ENCODE measurements at places on chromosomes 16 and 17.

DNA sequence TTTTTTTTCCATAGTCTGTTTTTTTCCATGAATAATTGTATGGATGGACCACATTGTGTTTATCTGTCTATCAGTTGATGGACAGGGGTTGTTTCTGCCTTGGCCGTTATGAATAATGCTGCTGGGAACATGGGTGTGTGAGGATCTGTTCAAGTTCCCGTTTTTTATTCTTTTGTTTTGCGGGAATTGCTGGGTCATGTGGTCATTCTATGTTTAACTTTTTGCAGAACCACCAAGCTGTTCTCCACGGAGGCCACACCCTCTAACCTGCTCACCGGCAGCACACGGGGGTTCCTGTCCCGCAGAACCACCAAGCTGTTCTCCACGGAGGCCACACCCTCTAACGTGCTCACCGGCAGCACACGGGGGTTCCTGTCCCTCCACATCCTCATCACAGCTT lies 5.9 kb upstream of the MSLN start:
- no peak for DNase-seq

- peak; percentile 86 for DNase-seq
Measured at GRCh38 chr16:85072947-85073346, 39.3 kb downstream of the CIBAR2 start.

DNA sequence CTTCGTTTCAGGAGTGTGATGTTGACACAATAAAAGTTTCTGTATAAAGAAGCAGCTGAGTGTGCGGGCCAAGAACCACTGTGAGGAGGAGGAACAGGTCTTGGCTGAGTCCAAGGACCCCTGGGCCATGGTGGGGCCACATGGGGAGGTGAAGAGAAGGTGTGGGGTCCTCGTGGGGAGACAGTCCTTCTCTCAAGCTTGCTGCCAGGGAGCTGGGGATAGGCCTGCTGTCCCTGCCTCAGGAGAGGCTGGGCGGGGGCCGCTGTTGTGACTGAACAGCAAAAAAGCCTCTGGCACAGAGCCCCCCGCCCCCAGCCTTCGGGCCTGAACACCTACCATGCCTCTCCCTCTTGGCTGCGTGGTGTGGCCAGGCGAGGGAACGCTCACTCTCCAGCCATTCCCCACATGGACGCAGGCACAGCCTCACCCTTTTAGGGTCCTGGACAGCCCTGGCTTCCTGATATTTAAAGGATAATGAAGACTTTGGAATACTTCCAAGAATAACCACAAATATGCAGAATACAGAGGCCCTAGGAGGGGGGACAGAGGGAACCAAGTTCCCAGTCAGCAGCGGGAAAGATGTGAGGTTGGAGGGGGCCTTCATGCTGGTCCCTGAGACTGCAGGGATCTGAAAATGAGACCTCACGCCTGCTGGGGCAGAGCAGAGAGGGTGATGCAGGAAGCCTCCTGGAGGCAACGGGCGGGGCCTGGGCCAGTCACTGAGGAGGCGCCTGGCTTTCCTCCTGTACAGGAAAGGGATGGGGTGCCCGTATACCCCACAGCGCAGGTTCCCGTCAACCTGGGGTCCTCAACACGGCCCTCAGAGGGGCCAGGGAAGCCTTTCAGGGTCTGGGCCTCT lies 100.0 kb upstream of the CREBBP start:
- DNase-seq, result peak; percentile 47

GRCh38 chr16:52526116-52526828 lies 20.7 kb downstream of the TOX3 start:
- DNase-seq, result no peak

DNA sequence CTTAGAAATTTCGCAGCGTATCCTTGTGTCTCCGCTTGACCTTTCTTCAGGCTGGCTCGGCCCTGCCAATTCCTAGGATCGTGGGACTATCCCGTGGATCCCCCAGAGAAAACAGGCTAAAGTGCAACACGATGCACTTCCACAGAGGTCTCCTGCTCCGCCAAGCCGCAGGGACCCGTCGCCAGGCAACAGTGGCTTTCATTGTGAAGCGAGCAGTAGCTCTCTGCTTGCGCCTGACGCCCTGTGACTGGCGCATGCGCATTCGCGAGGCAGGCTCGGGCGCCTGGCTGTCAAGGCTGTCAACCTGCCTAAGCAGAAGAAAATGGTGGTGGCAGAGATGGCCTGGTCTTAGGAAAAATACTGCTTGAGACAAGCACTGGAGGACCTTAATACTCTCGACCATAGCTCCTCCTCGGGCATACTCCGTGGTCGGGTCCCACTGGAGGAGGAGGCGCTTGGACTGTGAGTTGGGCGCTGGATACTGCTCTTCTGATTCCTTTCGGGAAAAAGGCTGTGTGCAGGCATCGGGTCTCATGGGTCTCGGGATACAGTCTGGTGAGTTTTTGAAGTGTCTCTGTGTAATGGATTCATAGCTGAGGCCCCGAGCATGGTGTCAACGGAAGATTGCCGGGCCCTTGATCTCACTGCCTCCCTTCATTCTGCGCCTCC lies 2336.1 kb downstream of the TP53TG3F start:
- no peak for DNase-seq

- DNase-seq, result no peak
Measured at GRCh38 chr17:80992948-80993624, 1.4 kb downstream of the CHMP6 start.

- DNase-seq, result no peak
Measured at GRCh38 chr17:1765576-1765975, 3.7 kb downstream of the SERPINF1 start.

GRCh38 chr17:76039121-76039520 lies 12.0 kb upstream of the EVPL start:
- DNase-seq, result no peak

DNA sequence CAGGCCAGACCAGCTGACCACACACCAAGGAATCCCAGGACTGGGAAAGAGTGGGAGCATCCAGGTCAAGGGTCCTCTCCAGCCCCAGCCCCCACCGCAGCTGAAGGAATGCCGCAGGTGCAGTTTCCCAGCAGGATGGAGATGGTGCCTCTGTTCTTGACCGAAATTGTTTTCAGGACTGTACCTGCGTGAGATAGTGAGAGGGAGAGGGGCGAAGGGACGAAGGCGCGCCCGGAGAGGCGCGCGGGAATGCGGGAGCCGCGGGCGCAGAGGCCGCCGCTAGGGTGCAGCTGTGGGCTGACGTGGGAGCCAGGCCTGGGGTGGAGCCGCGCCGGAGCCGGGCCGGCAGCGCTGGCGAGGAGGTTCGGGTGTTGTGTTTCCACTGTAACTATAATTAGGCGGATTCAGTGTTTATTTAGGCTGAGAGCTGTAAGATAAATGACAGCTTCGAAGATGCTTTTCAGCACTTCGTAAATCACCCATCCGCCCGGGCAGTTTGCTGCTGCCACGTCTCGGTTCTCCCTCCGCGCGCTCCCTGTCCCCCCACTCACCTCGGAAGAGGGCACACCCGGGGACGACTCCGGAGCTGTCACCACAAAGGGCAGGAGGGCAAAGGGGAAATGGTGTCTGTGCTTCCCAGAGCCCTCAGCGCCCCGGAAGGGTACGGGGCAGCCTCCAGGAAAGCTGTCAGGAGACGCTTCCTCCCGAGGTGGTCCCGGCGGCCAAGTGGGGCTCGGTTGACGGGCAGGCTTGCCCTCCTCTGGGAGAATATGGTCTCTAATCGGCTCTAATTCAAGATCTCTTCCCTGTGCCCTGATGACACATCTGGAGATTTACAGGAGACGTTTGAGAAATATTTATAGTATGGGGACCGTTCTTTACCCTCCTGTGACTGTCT lies 38.2 kb downstream of the HOXB1 start:
- DNase-seq, result peak; percentile 77

GRCh38 chr16:84786605-84787262 lies 33.1 kb upstream of the CRISPLD2 start:
- no peak for DNase-seq

DNA sequence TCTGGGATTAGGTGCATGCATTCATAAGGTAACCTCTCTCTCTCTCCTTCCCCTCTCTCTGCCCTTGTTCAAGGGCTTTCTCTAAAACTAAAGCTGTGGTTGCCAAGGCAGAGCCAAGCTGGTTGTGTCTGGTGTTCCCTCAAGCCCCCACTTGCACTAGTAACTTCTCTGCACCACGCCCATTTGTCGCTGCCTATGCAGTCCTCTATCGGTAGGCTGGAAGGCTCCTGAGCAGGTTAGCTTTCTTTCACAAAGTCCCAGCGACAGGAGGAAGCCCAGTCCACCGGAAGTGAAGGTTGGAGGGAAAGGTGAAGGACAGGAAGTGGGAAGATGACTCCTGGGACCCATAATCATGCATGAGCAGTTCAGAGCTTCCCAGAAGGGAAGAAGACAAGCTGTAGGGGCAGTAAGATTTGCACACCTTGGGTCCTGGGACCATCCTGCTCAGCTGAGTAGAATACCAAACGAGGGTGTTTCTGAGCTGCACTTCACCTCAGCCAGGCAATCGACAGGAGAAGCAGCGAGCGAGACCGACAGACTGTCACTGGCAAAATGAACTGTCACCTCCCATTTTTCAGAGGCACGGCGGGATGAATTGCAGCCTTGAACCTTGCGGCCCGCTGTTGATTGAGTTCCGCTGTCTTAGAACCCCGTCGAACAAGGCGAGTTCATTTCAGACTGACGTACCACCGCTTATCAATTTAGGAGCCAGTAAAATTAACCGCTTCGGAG lies 14.7 kb upstream of the SKAP1 start:
- DNase-seq, result no peak

DNA sequence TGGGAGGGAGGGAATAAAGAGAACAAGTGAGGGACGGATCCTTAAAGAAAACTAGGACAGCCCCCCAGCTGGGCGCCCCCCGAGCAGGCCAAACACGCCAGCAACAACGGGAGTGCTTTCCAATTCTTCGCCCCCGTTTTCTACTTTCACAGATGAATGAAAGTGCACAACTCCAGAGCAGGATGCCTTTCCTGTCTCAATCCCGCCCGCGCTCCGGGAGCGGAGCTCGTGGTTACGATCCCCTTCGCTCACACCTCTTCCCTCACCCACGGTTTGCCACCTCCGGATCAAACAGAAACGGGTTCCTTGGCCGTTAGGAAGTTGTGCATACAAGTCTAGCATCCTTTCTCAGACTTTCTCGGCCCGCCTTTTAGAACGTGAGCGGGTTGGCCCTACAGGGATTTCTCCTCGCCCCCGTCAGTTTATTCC lies 680 bp downstream of the SKA2 start:
- no peak for DNase-seq

- DNase-seq, result no peak
Measured at GRCh38 chr16:48340054-48340453, 45.2 kb downstream of the SIAH1 start.

GRCh38 chr16:79409978-79410377 lies 190.6 kb downstream of the MAF start:
- no peak for DNase-seq

Data from right lung (tissue), 10 donors.